ENCODE measurements at places on chromosomes 6 and 20.

DNA sequence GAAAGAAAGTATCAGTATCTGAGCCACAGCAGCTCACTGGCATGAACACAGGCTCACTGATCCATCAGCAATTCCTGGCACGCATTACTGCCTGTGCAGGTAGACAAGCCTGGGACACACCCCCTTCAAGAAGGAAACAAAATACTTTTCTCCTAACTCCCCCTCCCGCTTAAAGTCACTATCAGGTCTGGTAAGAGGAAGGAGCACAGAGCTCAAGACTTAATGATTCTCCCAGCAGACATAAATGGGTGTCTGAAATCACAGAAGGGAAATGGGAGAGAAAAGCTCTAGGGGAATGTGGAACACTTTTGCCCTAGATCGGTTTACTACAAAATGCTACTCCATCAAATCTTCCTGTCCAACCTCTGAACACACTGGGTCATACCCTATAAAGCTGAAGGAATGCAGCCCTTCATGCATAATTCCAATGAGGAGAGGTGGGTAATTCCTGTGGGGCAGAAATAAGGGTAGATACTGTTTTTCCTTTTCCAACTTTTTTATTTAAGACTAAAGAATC lies at the start of gene ADGRF1:
Gene ADGRF1, minus strand, starts transcription at position 58 of the 517 bp plus-strand sequence. CDS start 13,271 bp downstream, outside the sequence.
- no peak for DNase-seq

DNA sequence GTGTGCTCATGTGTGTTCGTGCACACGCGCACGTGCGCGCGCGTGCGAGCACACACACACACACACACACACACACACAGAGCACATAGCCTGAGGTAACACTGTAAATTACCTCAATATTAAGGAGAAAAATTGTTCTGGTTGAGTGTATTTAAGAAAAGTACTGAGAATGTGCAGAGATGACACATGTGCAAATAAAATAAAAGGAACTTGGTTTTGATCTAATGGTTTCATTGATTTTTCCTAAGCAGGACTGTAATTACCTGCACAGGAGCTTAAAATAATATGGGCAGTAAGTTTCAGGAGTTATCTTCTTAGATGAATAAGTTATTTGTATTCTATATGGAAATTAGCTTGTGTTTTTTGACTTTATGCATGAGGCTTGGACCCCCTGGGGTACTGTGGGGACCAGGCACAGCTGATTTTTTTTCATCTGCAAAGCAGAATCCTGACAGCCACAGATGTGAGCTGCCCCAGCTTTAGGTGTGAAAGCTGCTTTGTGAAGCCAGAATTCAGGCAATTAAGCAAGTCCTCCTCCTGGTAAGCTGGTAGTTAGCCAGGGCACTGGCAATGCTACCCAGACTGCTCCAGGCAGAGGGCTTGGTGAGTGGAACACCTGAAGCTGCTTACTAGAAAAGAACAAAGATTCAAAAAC lies 1040.6 kb upstream of the CITED2 start:
- no peak for DNase-seq

GRCh38 chr6:110367825-110368224 lies 9.7 kb upstream of the METTL24 start:
- no peak for DNase-seq

DNA sequence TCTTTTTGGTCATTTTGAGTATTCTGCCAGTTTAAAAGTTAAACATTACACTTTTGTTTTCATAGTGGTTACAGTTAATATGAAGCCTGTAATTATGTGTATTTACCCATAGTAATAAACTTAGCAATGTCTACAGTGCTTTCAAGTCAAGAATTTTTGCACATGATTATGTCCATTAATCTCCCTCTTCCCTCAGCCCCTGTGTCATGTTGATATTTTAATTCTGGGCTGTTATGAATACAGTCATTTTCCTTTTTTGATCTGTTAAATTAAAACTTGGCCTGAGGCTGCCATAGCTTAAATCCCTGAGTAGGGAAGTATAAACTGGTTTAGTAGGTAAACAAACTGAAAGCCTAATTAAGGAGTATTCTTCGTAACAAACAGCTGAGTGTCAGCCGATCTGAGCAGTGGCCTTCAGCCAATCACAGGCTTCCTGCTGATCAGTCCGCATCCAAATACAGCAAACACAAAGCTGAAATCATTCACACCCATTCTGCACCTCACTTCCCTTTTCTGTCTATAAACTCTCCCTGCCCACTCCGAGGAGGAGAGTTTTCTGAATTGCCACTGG lies 9.5 kb upstream of the SFT2D1 start:
- no peak for DNase-seq

DNA sequence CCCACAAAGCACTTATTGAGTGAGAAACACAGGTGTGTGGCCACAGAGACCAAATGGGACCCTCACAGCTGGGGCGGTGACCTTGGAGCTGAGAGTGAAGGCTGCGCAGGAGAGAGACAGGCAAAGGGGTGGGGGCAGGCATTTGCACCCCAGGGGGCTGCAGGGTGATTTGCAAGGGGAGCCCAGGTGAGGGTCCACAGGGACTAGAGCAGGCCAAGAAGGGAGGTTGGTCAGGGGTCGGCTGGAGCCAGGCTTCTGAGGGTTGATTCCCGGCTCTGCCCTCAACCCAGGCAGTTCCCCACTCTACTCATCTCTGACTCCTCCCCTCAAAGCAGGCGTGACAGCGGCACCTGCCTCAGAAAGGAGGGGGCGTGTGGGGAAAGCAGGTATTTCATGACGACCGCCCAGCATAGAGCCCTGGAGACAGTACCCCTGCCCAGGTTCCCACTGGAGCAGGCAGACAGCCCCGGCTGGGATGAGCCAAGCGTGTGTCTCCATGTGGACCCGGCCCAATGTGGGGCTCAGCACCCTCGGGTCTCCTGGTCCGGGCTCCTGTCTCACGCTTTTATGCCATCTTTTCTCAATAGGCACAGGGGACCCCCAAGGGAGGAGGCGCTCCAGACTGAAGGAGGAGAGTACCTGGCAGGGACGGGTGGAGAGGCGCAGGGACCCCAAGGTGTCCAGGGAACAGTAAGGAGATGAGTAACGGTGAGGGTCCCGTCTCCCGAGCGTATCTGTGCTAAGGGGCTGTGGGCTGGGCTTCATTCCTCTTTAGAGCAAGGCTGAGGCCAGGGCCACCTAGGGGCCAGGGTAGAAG lies 3.1 kb upstream of the MRGBP start:
- no peak for DNase-seq

- no peak for DNase-seq
Measured at GRCh38 chr20:63977739-63978276, 1.6 kb downstream of the SAMD10 start.

DNA sequence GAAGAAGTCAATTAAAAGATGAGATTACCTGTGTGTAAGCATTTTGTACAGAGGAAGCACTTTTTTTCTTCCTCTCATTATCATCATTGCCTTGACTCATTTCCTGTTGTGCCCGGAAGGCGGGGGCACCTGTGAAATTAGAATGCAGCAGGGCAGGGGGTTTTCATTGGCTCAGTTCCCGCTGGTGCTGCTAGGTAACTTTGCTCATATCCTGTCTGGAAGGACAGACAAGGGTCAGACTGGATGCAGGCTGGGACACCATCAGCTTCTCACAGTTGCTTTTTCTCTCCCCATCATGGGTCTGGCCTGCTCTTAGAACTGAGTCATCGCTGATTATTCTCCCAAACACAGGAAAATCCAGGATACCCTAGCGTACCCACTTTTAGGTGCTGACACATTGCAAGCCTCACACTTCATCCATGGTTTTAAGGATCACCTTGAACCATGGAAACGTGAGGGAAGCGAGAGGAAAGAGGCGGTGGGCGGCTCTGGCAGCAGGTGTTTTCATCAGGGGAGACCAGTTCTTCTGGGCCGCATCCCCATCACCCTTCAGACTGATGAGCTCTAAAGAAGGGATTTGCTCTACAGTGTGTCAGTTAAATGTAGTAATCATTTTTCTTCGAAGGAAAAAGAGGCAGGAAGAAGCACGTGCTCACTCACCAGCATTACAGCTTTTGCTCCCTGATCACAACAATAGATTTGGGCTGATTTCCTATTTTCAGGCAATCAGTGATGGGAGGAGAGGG lies 195.7 kb upstream of the SASH1 start:
- peak; percentile 4 for DNase-seq

DNA sequence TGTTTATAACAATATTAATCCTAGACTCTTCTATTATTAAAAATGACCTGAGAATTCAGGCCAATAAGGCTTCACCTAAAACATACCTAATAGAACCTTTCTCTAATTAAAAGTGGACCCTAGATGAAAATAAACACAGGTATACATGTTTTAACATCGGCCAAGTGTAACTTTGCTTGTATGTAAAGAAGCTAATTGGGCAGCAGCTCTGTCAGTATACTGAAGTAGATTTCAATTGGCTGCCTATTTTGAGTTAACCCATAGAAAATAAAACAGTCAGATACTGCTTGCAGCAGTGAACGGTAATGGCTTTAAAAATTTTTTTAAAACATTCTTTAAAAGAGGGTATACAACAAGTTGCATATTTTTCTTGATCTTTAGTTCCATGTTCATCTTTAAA lies 67.3 kb downstream of the PDSS2 start:
- no peak for DNase-seq

DNA sequence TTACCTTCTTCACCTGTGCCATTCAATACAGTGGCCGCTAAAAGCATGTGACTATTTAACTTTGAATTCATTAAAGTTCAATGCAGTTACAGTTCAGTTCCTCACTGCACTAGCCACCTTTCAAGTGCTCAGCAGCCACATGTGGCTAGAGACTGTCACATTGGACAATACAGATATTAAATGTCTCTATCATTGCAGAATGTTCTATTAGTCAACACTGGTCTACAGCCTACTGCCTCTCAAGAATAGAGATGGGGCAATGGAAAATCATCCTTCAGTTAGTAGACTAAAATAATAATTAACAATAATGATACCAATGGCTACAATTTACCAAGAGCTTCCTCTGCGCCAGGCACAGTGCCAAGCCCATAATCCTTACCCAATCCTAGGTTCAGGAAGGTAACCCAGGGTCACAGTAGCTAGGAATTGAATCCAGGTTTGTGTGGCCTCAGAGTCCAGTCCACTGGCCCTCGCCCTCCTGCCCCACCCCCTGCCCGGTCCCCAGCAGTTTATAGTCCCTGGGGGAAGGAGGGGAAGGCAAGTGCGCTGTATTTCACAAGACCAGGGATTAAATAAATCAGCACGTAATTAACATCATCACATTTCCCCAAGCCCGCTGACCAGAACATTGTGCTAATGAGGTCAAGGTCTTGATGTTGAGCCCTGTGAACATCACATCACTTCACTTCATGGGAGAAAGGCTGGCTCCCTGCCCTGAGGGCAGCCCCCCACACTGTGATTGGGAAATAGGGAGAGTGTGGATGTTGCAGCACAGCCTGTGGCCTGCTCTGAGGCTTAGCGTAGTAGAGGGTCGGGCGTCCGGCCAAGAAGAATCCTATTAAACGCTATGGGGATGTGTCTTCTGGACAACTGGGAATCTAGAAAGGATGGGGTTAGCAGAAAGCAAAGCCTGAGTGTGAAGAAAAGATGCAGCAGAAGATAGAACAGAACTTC lies 147.2 kb downstream of the VEGFA start:
- DNase-seq: no peak

DNA sequence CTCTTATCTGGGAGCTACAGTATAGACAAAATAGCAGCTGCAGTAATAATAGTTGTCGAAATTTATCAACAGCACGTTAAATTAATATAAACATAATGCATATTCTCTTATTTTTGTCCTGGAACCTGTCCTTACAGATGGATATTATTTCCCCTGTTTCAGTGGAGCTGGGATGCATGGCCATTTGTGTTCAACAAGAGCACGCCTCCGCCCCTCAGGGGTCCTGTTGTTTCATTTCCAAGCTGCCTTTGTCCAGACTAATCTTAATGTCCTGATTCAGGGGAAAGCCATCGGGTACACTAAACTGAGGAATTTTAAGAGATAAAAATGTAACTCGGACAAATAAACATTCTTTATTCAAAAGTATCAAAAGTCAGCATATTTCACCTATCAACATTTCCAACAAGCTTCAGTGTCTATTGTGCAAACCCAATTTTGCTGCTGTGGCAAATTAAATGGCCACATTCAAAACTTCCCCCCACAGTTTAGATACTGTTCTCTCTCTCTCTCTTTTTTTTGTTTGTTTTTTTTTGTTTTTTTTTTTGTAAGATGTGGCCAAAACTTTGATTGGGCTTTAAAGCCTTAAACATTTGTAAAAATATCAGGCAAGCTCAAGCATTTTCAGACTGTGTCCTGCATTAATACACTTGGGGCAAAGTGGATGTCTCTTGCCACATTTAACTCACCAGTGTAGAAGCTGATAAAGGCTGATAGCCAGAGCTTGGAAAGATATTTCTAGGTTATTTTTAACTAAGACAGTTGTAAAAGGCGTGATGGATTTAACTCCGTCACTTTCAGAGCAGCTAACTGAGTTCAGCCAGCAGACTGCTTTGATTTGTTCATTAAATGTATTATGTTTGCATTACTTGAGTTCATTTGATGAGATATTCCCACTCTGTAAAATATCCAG lies 112.5 kb upstream of the QKI start:
- DNase-seq: no peak

- no peak for DNase-seq
Measured at GRCh38 chr20:62237514-62237800, 864 bp upstream of the OSBPL2 start.

GRCh38 chr6:90934081-90934480 lies 347.2 kb upstream of the MAP3K7 start:
- no peak for DNase-seq

- DNase-seq: no peak
Measured at GRCh38 chr6:105511639-105512038, 108.8 kb upstream of the PREP start.

DNA sequence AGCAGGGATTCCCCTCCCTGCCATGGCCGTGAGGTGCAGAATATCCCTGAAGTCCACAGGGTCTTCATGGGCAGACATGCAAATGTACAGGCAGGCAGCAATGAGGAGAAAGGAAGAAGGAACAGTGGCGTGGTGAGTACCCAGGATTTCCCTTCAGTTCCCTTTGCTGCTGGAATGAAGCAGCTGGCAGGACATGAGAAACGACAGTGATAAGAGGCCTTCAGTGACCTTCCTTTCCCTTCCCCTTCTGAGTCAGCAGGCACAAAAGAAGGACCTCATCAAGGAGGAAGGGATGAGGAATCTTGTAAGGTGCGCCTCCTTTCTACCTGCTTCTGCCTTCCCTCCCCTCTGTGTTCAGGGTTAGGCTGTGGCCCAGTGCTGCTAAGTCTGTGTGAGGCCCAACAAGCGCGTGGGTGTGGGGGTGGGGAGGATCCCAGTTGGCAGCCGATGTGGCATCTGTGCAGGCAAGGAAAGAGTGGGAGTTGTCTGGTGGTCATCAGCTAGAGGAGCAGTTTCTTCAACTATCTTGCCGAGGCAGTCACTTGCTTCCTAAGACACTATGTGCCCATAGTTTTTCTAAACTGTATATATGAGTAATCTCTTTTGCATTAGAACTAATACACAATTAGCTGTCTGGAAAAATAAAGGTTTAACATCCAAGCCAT lies 29.5 kb upstream of the FBXO9 start:
- no peak for DNase-seq

DNA sequence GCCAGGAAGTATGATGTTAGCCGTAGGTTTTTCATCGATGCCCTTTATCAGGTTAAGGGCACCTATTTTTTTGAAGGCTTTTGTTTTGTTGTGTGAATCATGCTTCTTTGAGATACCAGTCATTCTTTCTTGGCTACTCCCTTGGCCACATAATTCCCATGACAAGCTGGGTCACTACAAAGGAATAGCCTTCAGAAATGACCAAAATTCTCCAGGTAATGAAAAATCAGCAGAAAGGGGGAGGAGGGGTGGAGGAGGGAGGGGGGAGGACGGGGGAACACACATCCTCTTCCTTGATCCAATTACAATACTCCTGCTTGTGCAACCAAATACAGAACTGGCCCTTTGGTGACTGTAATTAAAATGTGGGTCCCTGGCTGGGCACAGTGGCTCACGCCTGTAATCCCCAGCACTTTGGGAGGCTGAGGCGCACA lies 21.7 kb upstream of the TGM2 start:
- no peak for DNase-seq

GRCh38 chr6:1079525-1079924 lies 232.4 kb upstream of the FOXQ1 start:
- no peak for DNase-seq

Measured in stimulated activated CD4-positive, alpha-beta T cell treated with anti-CD3 and anti-CD28 coated beads, TNF-alpha, amount 100 ng/mL, for 1 hour (primary cell).